ENCODE measurements at places on chromosomes 5 and 9. TPM values are rescaled to one million over a fixed set of nuclear protein-coding genes. Genes with fewer than 3 reads are reported as not detected.

ZNF484 gene
- 19.8 TPM for total RNA-seq

GABRA6 gene
- 0.49 TPM for total RNA-seq

RAPGEF1 gene
- 27.8 TPM for total RNA-seq

NCS1 gene
- total RNA-seq, result 21.3 TPM

BHMT gene
- total RNA-seq, result 0.60 TPM

PCDHB5 gene
- 11.6 TPM for total RNA-seq

GRCh38 chr5:158635565-158635964 lies 464.2 kb downstream of the EBF1 start:
- no peak for ATAC-seq

- ATAC-seq, result no peak
Observed at GRCh38 chr9:121771851-121772599, 120.6 kb downstream of the DAB2IP start.

DNA sequence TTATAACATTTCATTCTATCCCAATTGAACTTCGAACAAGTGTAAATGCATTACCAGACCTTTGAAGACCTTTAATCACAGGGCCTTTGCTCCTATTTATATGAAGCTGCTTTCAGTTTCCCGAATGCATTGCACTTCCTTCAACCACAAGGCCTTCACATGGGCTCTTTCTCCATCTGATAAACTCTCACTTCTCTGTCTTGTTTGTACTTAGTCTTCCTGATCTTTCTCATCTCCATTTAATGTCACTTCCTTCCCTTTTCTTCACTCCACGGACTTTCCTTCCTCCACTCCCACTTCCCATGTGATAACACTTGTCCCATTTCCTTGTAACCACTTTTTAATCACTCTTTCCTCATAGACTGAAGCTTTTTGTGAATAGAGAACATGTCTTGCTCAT lies 74.3 kb upstream of the TNC start:
- no peak for ATAC-seq

DNA sequence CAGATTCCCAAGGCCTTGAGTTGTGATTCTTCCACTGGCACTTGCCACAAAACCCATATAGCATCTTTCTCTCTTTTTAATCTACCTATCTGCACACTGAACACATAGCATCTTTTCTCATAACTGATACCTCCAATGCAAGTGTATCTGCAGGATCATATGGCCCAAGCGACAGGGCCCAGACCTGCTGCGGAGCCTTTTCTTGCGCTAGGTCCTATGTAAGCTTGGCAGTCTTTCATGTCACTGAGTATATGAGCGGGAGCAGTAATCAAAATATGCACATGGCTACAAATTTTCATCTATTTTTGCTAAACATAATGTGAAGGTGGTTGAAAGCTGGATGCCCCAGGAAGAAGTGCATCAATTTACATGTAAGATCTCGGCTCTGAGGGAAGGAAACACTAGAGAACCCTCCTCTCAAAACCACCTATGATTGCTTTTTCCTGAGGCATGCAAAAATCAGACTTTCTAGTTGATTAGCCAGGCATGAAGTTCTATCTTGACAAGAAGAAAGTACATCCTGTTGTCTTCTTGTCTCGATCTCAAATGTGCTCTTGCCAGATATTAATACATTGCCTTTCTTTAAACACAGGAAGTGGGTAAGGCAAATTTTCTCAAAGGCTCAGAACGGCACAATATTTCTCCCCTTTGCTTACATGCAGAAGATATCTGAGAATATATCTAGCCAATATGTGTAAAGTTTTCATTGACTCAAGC lies 26.9 kb upstream of the CEMIP2 start:
- ATAC-seq, result no peak

DNA sequence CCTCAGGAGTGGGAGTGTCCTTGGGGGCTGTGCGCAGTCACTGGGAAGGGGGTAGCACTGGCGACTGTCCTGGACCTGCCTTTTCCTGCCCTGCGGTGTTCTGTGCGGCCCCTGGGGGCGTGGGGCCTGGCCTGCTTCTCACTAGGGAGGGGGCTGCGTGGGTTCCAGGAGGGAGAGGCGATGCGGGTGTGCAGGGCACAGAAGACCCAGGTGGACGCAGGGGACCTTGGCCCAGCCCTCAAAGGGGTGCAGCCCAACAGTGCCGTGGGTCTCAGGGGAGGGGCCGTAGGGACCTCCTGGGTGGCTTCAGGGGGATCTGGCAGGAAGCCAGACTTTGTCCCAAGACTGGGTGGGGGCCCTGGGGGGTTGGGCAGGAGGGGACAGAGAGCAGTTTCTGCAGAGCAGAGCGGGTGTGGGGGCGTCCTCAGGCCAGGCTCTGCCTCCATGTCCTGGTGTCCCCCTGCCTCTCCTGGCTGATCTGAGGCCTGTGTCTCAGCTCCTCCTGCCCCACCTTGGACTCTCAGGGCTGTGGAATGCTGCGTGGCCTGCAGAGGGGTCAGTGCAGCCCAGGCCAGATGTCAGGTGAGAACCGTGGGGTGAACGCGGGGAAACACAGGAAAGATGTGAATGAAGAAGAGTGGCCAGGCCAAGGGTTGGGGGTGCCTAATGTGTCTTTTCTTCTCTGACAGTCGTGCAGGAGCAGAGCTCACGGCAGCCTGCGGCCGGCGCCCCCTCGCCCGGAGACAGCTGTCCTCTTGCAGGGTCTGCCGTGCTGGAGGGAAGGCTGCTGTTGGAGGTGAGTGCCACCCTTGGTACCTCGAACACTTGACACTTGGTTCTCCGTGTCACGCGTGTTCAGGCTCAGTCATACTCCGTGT lies 54.6 kb downstream of the AHRR start:
- ATAC-seq, result no peak

DNA sequence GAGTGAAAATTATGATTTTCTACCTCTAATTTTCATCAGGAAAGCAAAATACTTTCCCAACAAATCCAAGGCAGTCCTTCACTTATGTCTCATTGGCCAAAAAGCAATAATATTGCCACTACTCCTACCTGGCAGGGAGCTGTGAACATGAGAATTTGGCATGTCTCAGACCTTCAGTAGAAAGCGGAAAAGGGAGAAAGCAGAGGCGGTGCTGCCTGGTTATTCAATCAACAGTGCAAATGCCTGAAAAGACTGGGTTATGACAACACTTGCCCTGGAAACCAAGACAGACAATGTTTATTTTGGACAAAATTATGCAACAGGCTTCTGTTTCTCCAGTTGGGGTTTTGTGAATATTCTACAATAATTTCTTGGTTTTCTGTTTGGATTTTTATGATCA lies 194.4 kb downstream of the TAF11L14 start:
- no peak for ATAC-seq

GRCh38 chr5:151037561-151038411 lies 17.4 kb downstream of the GPX3 start:
- ATAC-seq, result peak; percentile 85

DNA sequence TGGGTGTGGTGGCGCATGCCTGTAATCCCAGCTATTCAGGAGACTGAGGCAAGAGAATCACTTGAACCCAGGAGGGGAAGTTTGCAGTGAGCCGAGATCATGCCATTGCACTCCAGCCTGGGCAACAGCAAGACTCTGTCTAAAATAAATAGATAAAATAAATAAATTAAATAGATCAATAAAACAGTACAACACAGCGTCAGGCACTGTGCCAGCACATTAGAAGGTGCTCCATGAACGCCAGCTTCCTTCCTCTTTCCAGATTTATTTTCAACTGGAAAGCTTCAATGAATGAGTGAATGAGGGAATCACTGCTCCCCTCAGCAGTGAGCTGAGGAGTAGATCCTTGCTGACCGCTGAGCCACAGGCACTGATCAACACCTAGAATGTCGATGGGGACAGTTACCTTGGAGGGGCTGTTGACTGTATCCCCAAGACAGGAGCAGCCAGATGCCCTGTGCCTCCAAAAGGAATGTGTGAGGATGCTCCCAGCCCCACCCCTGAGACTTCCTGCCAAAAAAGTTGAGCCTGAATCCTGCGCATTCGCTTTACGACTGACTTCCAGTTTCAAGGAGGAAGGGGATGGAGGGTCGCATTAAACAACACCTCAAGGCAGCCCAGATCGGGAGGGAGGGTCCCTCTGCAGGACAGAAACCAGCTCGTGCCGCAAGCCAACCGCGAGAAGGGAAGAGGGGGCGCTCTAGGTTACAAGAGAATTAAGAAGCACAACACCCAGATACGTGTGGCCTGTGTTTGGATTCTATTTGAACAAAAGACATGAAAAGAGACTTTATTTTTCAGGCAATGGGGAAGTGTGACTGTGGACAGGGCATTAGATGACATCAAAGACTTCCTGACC lies 54.0 kb upstream of the CNOT6 start:
- no peak for ATAC-seq

DNA sequence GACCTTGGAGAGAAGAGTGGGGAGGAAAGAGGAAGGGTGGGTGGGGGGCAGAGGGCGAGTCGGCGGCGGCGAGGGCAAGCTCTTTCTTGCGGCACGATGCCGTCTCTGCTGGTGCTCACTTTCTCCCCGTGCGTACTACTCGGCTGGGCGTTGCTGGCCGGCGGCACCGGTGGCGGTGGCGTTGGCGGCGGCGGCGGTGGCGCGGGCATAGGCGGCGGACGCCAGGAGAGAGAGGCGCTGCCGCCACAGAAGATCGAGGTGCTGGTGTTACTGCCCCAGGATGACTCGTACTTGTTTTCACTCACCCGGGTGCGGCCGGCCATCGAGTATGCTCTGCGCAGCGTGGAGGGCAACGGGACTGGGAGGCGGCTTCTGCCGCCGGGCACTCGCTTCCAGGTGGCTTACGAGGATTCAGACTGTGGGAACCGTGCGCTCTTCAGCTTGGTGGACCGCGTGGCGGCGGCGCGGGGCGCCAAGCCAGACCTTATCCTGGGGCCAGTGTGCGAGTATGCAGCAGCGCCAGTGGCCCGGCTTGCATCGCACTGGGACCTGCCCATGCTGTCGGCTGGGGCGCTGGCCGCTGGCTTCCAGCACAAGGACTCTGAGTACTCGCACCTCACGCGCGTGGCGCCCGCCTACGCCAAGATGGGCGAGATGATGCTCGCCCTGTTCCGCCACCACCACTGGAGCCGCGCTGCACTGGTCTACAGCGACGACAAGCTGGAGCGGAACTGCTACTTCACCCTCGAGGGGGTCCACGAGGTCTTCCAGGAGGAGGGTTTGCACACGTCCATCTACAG lies 760 bp downstream of the NPR3 start:
- ATAC-seq, result peak; percentile 30

DNA sequence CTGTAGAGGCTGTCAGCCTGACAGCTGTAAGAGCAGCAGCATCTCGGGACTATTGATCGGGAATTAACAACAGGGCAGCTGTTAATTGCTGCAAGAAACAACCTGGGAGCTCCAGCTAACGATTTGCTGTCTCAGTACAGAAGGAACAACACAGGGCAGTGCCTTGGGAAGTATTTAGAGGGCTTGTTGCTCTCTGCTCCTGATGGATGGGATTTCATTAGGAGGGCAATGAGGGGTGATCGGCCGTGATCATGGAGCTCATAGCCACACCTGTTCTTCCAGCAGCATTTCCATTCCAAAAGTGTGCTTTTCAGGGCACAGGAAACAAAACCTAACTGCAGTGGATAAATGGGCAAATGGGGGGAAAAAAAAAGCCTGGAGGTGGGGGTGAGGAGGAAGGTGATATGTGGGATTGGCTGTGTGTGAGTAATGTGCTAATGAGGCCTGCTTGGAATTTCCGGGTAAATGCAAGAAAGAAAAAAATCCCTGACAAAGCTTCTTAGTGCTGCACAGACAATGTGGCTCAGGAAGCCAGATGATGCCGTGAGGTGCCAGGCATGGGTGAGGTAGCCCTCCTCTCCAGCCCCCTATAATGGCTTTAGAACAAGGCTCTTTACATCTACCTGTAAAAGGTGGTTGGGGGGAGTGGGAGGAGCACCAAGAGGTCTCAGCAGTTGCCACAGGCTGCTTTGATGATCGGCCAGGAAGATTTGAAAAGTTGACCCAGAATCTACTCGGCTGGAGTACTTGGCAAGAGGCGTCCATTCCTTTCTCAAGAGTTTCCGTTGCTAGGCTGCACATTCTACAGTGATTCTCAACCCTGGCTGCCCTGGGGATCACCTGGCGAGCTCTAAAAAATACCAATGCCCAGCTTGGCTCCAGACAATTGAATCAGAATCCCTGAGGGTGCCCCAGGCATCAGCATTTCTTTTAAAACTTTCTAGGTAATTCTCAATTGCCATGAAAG lies 139.5 kb upstream of the KLF9 start:
- peak; percentile 60 for ATAC-seq

GRCh38 chr9:133560311-133560710 lies 25.8 kb downstream of the ADAMTSL2 start:
- ATAC-seq, result no peak

GRCh38 chr5:98170994-98171393 lies 602.5 kb upstream of the RGMB start:
- ATAC-seq, result no peak

DNA sequence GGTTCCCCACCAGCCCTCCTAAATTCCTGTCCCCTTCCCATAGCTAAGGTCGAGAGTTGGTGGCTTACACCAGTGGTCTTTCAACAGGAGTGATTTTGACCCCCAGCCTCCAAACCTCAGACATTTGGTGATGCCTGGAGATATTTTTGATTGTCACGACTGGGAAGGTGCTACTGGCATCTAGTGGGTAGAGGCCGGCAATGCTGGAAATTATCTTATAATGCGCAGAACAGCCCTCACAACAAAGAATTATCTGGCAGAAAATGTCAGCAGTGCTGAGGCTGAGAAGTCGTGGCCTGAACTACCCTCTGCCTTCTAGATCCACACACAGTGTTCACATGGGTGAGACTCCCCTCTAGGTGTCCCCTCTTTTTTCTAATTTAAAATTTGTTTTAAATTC lies 69.6 kb downstream of the IL31RA start:
- no peak for ATAC-seq

DNA sequence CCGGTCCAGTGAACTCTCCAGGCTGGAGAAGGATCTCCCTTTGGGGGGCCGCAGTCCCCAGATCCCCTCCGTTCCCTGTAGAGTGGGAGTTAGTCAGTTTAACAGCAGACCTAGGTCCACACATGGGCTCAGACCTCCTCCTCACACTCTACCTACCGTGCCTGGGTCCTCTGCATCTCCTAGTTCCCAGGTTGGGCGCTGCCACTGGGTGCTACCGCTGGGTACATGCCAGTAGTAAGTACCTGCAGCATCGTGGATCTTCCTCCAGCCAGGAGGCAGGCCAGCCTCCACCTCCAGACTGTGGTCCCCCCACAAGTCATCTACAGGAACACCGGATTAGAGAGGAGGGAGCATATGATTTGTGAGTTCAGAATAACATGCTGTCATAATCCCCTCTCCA lies 802 bp downstream of the APBB3 start:
- ATAC-seq, result no peak

DNA sequence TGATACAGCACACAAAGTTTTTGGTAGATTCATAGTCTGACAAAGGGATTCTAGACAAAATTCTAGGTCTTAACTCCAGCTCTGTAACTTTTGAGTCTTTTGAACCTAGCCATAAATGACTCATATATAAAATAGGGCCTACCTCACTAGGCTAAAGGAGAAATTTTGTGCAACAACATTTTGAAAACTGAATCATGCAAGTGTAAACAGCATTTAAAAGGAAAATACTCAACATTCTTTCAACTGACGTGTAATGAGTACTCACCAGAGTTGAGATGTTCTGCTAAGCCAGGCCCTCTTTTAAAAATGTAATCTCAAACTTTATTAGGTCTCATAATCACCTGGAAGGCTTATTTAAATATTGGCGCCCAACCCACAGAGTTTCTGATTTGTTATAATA lies 113.2 kb downstream of the STK32A start:
- ATAC-seq, result no peak
